SK-N-SH (cell line): ENCODE measurements at places on chromosomes 2 and 18. TPM values are rescaled to one million over a fixed set of nuclear protein-coding genes. Genes with fewer than 3 reads are reported as not detected.

DNA sequence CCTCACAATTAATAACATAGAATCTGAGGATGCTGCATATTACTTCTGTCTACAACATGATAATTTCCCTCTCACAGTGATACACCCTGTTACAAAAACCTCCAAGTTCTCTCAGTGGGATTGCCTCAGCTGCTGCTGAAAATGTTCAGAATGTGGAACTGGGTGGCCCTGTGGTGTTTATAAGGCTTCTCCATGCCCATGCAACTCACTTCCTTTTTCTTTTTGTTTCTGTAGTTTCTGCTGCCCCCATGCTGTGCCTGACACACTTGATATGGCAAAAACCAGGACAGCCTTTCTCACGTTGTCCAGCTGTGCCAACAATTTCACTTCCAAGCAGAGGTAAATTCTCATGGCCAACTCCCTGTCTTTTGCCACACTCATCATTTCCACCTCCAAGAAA is 206.2 kb downstream of the RPIA start:
- no peak for DNase-seq

DNA sequence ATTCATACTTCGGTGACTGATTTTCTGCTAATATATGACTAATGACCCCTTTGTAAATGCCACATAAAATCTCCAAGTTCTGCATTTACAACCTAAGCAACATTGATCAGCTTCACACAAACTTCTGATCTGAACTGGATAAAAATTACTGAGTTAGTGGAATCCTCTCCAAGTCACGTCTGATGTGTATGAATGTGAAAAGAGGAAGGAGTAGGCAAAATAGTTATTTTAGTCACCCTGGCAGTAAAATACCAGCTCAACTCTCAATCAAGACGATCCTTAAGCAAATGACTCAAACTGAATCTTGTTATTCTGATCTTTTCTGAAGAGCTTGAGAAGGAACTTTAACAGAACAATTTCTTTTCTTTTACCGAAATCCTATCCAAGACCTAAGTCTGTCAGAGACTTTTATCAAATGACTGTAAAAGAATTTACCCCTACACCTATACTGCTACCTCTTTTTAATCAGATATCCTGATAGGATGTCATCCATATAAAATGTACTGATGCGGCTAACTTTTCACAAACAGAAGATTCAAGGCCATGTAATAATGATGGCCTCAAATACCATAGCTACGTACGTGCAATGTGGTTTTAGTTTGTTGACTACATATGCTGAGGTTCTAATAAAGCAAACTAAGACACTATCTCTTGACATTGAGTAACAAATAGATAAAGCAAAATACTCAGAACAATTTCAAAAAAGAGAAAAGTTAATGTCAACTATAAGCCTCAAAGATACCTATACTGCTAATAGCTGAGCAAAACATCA is 23.7 kb downstream of the CUL3 start:
- DNase-seq, result no peak

GRCh38 chr2:191516260-191516659 is 161.7 kb upstream of the NABP1 start:
- DNase-seq, result no peak

DNA sequence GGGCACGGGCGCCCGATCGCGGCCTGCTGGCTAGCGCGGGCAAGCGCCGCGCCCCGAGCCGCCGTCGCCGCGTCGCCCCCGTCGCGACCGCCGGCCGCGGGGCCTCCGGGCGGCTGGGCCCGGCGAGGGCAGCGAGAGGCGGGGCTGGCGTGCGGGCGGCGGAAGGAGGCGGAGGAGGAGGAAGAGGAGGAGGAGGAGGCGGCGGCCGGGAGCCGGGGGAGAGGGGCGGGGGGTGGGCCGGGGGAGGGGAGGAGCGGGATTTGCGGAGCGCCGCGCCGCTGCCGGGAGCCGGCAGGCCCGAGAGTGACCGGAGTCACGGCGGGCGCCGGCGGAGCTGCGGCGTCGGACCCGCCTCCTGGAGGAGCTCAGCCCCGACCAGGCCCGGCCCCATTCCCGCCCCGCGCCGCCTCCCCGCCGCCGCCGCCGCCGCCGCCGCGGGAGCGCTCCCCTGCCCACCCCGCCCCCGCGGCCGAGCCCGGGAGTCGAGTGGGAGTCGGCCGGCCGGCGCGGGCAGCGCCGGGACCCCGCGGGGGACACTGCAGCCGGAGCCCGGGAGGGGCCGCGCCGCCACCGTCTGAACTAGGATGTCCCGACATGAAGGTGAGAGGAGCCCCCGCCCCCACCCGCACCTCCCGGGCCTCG is at the start of gene KCMF1:
KCMF1 (plus strand) TSS at position 294 of the 642 bp plus-strand sequence; CDS start at position 585, 291 bp downstream.
- DNase-seq, result peak; percentile 93

DNA sequence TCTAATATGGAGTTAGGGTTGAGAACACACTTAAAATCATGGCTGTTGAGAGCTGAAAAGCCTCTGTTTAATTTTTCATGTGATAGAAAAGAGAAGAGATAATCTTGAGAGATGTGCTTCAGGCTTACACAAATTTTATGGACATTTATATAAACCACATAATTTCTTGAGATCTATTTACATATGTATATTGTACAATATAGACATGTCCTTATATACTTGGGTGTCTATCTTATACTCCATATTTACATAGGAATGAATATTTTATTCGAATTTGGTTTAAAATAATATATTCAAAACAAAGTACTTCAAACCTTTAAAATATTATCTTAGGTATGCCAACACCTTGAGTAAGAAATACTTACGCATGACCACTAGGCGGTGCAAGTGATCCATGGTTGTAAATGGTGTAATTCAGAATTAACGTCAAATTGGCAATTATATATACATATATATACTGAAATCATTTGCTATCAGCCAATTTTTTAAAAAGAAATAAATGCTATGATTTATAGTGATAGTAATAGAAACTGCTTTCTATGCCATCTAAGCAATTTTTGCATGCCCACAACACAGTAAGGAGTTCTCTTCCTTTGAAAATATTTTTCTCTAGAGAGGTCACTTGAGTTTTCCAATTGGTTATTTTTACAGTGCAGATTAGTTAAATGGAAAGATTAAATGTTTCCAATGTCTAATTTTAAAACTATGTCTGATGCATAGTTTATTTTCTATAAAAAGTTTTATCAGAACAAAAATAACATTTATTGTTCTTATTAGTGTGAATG is 37.6 kb upstream of the SPAG16 start:
- DNase-seq, result peak; percentile 11

- DNase-seq, result peak; percentile 76
Measured at GRCh38 chr2:205685314-205686055, 3.2 kb downstream of the NRP2 start.

DNA sequence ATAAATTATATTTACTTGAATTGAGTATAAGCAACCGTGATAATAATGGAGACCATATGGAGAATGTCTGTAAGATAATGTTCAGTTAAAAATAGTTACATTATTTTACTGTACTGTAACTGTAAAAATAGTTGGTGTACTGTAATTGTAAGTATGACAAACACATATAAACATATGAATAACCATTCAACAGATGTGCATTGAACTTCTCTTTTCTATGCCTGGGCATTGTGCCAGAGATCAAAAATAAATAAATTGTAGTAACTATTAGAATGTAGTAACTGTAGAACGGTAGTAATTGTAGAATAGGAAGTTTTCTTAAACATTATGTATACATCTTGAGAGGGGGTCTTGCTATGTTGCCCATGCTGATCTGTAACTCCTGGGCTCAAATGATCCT is 287.4 kb upstream of the EPAS1 start:
- no peak for DNase-seq

DNA sequence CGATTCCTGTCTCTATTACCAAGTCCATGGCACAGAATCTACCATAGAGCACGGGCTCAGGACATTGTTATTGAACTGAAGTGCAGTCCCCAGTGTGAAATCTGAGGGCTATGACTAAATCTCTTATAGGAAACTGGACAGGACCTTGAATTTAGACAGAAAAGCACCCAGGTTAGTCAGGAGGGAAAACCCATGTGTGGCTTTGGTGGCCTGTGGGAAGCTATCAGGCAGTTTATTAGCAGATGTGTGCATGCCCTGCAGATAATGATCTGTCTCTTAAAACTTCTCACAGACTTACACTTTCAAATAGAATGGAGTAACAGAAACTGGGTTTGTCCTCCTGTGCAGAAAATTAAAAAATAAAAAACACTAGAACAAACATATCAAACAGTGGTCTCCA is 610.0 kb upstream of the RAB6C start:
- no peak for DNase-seq

- no peak for DNase-seq
Measured at GRCh38 chr2:165674780-165675179, 119.3 kb downstream of the GALNT3 start.

- DNase-seq, result no peak
Measured at GRCh38 chr2:86552889-86553288, 10.4 kb downstream of the CHMP3 start.

DNA sequence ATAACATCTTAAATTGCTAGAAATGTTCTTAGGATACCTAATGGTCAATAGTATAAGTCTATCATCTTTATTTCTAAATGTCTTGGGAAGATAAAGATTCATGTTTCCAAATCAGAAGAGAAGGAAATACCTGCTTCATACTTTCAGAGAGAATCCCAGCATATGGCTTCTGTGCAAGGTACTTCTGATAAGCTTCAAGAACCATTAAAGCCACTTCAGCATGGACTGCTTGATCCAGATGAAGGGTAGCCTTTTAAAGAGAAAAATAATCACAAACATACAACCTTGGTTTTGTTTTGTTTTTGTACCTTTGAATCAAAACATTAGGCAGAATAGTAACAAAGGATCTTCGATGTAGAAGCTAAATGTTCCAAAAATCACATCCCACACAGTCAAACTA is 44.0 kb downstream of the EPG5 start:
- DNase-seq, result no peak

- DNase-seq, result no peak
Measured at GRCh38 chr2:227248876-227249275, 76.2 kb upstream of the MFF start.

DNA sequence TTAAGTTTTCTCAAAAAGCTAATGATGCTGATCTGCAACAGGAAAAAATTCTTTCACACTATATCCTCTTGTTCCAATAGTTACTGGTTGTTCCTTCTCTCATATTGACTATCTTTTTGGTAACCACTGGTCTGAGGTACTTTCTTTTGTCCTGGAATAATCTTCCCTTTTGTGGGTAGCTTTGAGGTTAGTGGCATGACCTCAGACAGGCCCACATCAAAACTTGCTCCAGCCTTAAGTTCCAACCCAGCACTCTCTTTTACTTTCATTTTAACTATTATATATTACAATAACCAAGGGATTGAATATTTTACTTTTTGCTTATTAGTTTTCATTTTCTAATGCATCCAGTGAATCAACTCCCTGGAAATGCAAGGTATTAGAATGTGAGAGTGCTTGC is 9.5 kb downstream of the REG1A start:
- DNase-seq, result no peak

DCDC2C gene
- not detected in 2 replicates for polyA plus RNA-seq

PRSS56 gene
- not detected in 2 replicates for polyA plus RNA-seq

ATL2 gene
- 30.5 and 55.8 TPM in 2 replicates for polyA plus RNA-seq

SMC6 gene
- polyA plus RNA-seq, result 6.5 and 8.2 TPM in 2 replicates

DOCK10 gene
- 20.6 and 24.1 TPM in 2 replicates for polyA plus RNA-seq

TBR1 gene
- under 0.01 TPM in 1 of 2 replicates, not detected in the other for polyA plus RNA-seq
